ENCODE measurements at places on chromosomes 3 and 15. TPM values are rescaled to one million over a fixed set of nuclear protein-coding genes. Genes with fewer than 3 reads are reported as not detected.

DNA sequence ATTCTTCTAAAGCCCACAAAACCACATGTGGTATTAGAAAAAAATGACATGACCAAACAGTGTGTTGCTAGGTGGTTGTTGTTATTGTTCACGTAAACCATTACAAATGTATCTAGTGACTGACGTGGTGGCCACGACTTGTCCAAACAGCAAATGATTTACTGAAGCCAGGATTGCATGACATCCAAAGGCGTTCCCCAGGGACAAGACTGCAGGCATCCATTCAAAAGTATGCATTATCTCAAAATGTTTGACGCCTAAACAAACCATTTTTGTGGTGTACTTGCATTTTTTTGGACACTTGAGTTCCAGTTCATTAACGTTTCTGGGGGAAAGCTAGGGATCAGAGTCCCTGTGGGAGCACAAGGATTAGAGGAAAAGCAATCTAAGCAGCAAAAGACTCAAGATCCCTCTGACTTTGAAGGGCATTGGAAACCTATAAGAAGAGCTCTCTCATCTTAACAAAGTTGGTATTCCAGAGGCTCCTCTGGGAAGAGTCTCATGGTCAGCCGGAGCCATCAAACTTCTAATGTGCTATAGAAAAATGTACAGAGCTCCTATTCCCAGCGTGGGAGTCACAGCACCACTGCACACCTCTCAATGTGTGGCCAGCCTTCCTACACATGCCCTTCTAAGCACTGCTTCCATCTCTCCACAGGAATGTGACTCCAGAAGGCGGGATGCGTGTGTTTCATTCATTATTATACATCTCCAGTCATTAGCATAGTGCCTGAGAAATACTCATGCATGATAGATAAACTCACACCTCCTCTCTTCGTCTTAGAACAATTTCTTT lies 62.9 kb downstream of the FBN1 start:
- no peak for DNase-seq

DNA sequence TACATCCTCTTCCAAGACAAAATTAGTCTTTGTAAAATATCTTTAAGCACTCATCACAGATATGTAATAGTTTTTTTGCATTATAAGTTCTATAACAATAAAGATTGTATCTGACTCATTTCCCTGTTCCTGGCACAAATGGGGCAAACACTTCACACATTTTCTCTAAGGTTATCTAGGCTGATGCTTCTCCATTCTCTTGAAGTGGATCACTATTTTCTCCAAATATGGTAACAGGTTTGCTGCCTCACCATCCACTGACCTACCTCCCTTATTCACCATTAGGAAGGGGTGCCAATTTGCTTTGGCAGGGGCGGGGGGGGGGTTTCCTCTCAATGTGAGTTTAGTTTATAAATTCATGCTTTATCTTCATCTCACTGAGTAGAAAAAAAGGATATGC lies 767.7 kb upstream of the LMCD1 start:
- DNase-seq, result no peak

Gene ZMYND10
- 3.6 TPM for total RNA-seq

DNA sequence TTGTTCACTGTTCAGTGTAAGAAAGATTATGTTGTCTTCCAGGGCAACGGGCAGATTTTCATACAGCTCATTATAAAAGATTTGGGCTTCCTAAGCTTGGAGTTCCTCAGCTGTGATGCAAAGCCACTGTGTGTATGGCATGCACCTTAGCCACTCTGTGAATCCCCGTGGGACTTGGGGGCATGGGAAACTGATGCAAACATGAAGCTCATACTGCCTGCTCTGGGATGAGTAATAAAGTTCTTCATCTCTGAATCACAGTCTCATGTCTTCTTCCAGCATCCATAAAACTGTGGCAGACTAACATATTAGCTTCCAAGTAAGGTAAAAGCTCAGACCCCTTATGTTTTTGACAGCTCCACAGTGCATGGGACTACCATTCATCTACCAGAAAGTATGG lies 154.3 kb upstream of the RORA start:
- no peak for DNase-seq

Gene KLHL6
- 1.0 TPM for total RNA-seq

Gene HTR3C
- total RNA-seq, result not detected

DNA sequence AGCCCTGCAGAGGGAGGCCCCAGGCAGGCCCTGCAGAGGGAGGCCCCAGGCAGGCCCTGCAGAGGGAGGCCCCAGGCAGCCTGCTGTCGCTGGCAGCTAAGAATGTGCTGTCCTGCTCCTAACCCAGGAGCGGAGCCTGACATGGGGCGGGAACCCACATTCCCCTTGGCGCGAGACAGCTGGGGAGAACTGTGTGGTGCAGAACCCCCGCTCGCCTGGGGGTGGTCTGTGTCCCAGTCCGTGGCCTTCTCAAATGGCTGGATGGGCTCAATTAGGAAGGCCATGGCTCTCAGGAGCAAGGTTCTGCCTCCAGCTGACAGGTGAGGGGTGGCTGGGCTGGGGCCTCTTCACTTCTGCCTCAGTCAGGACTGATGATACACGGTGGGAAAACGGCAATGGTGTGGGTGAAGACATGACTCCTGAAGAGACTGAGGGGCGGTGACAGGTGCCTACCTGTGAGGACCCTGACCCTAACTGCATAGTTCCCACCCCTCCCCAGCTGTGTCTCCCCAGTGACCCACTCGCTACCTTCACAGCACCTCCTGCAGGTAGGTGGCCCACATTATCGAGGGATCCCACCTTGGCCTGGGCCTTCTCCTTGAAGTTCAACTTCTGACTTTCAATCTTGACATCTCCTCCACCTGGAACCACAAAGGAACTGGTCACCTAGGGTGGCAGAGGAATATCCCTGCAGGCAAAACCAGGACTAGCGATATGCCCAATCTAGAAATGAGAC lies 52.0 kb downstream of the DHX30 start:
- no peak for DNase-seq

DNA sequence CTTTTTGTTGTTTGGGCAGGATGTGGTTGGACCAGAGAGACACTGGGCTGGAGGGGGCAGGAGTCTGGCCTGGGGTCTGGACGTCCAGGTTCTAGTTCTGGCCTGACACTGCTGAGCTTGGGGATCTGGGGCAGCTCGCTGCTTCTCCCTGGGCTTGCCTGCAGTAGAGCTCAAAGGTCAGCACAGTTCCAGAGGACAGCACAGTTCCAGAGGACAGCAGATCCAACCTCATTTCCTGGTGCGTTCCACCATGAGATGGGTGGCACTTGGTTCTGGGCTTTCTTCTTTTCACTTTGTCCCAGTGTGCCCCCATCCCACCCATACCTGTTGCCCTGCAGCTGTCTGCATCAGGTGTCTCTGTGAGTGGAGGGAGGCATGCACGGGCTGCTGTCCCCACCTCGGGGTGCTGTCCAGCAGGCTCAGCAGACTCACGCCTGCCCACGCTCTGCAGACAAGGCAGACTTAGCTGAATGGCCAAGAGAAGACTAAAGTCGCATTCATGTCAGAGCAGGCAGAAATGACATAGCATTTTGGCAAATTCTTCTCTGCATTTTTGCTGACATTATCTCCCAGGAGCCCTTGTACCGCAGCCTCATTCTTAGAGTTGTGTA lies 16.7 kb downstream of the CACNA2D3 start:
- no peak for DNase-seq

GRCh38 chr3:187986514-187986934 lies 167.4 kb upstream of the LPP start:
- DNase-seq, result peak; percentile 60

- DNase-seq, result no peak
These were observed 564.5 kb upstream of the ZNF717 start for GRCh38 chr3:76349715-76350480.

Gene CHCHD4
- 15.3 TPM for total RNA-seq

Gene MAP3K13
- total RNA-seq, result 47.1 TPM

Gene MCF2L2
- 0.22 TPM for total RNA-seq

GRCh38 chr3:16319307-16319706 lies 54.3 kb downstream of the OXNAD1 start:
- no peak for DNase-seq

Gene CHRNA5
- total RNA-seq, result not detected

GRCh38 chr3:171000281-171000680 lies 26.2 kb downstream of the SLC2A2 start:
- DNase-seq, result no peak

GRCh38 chr3:37861620-37862041 lies at the start of gene CTDSPL:
TSS of gene CTDSPL (plus strand) at chr3:37861880. CDS start at chr3:37862200, 320 bp downstream.
- peak; percentile 48 for DNase-seq

GRCh38 chr3:22960105-22960984 lies 242.8 kb upstream of the UBE2E2 start:
- DNase-seq, result peak; percentile 17

Data from thyroid gland (tissue), 4 donors.